Cortex of kidney (tissue), 1 donor: ENCODE measurements at places on chromosomes 1 and 21.

- no peak for DNase-seq
Measured at GRCh38 chr1:114218361-114219171, 64.9 kb upstream of the SYT6 start.

DNA sequence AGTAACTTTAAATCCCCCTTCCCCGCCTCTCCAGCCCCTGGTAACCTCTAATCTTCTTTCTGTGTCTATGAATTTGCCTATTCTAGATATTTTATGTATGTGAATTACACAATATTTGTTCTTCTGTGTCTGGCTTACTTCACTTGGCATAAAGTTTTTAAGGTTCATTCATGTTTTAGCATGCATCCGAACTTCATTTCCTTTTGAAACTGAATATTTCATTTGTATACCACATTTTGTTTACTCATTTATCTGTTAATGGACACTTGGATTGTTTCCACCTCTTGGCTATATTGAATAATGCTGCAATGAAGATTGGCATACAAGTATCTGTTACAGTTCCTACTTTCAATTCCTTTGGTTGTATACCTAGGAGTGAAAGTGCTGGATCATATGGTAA, 205.3 kb downstream of the TM2D1 start:
- DNase-seq: no peak

DNA sequence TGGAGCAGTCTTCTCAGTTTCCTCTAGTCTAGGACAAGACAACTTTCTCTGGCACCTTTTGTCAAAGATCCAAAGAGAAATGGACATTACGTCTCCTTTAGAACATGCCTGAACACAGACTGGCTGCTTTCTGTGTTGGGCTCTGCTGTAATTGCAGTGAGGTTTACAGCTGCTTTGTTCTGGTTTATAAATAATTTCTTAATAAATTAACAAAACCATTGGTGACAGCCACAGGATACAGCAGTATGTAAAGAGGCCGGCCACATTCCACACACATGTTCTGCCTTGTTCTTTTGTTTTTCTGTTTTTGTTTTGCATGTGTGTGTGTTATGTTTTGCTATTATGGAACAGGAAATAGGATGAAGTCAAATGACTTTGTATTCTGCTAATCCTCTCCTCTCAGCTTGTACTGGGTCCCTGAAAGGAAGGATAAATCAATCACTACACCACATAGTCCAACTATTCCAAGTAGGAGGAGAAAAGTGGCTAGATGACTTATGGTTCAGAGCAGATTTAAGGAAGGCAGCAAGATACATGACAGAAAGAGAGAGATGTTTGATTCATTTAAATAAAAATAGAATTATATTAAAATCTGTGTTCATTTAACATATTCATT, 161.5 kb upstream of the ESRRG start:
- no peak for DNase-seq

- DNase-seq: no peak
Measured at GRCh38 chr1:223208164-223209076, 65.4 kb upstream of the TLR5 start.

GRCh38 chr1:31989964-31990363, 23.7 kb upstream of the KHDRBS1 start:
- DNase-seq: no peak

GRCh38 chr1:25674807-25675084, 58.2 kb downstream of the MAN1C1 start:
- no peak for DNase-seq

DNA sequence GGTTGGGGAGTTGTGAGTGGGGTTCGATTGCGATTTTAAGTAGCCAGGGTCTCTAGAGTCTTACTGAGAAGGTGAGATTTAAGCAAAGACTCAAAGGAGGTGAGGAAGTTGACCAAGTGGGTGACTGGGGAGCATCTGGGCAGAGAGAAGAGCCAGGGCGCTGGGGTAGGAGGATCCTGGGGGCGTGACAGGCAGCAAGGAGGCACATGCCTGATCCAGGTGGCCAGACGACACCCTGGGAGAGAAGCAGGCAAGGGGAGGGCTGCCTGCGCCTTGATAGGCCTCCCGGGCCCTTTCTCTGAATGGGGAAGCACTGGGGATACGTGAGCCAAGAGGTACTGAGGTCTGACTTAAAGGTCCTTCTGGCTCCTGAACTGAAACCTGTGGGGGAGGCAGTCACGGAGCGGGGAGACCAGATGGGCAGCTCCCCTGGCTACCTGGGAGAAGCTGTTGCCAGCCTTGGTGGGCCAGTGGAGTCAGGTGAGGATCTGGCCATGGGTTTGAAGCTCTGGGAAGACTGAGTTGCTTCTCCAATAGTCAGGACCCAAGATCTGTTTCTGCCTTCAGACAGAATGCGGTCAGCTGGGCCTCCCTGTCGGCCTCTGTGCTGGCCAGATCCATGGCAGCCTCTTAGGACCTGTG, 5.4 kb downstream of the ZBTB48 start:
- DNase-seq: no peak

DNA sequence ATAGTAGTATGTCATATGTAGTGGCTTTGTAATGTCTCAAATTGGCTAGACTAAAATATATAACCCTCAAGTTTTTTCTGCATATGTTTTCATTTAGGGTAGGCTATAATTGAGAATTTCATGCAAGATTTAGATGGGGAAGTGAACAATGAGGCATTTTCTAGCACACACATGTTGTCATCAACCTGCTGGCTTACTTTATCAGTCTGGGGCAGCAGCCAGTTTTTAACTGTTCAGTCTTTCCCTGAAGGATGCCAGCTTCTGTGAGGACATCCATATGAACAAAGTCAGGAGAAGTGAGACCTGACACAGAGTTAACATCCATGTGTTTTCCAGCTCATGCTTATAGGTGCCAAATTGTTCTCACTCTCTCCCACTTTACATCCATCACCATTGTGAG, 74.7 kb upstream of the OLFM3 start:
- DNase-seq: no peak

DNA sequence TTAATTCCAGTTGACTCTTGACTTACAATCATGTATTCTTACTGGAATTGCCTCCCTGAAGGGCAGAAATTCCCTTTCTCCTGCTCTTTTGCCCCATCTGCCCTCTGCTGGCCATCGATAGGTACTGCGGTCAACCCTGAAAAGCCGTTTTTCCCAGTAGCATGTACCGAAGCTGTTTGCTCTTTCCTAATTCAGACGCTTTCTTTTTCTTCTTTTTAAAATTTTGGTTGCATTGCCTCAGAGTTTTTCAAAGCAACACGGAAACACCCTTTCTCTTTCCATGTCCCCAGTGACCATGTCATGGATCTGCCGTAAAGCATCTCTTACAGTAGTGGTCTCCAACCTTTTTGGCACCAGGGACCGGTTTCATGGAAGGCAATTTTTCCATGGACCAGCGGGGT, 164.2 kb upstream of the C1orf21 start:
- DNase-seq: no peak

GRCh38 chr1:93990010-93990409, 80.8 kb upstream of the GCLM start:
- no peak for DNase-seq
